ENCODE measurements at places on chromosomes 12 and 14. TPM values are rescaled to one million over a fixed set of nuclear protein-coding genes. Genes with fewer than 3 reads are reported as not detected.

Gene WDR20
- total RNA-seq: 27.0 TPM

Gene RPGRIP1
- total RNA-seq: 0.48 TPM

Gene PLEKHG3
- total RNA-seq: 30.6 TPM

Gene ATF7
- 24.1 TPM for total RNA-seq

Gene HOXC12
- not detected for total RNA-seq

Gene KRT72
- total RNA-seq: not detected

Gene MGAT4C
- total RNA-seq: 12.1 TPM

Gene KRT77
- not detected for total RNA-seq

Gene TROAP
- 10.4 TPM for total RNA-seq

Gene ARMH4
- 39.9 TPM for total RNA-seq

Gene SPRYD4
- total RNA-seq: 2.0 TPM

Gene PTGER2
- total RNA-seq: 4.8 TPM

Gene SLC10A1
- not detected for total RNA-seq

Gene NFE2
- total RNA-seq: 0.63 TPM

Gene BATF
- 5.1 TPM for total RNA-seq

Gene TAMALIN
- total RNA-seq: 13.0 TPM

Gene ACSM4
- not detected for total RNA-seq

Gene TESPA1
- total RNA-seq: 1.6 TPM

Gene MOAP1
- total RNA-seq: 26.6 TPM

Gene COX8C
- not detected for total RNA-seq

Gene MCRS1
- 23.0 TPM for total RNA-seq

Gene ANG
- 7.8 TPM for total RNA-seq

Gene DCN
- total RNA-seq: 3,503 TPM

Gene VDR
- total RNA-seq: 0.79 TPM

Gene KERA
- total RNA-seq: 1.1 TPM

Gene ADAMTS20
- total RNA-seq: 1.0 TPM

Gene PLXNC1
- total RNA-seq: 19.0 TPM

Gene ANKRD33
- total RNA-seq: not detected

Gene SP1
- 60.5 TPM for total RNA-seq

Gene KRT7
- total RNA-seq: 147 TPM

Gene USP44
- 0.42 TPM for total RNA-seq

Gene SMARCD1
- 30.2 TPM for total RNA-seq

Gene EIF4B
- 743 TPM for total RNA-seq

Gene PDE3A
- total RNA-seq: 63.7 TPM

Gene KRT6C
- not detected for total RNA-seq

Gene BICD1
- total RNA-seq: 38.1 TPM

Gene RD3L
- not detected for total RNA-seq
